ENCODE measurements at places on chromosomes 2 and 18.

DNA sequence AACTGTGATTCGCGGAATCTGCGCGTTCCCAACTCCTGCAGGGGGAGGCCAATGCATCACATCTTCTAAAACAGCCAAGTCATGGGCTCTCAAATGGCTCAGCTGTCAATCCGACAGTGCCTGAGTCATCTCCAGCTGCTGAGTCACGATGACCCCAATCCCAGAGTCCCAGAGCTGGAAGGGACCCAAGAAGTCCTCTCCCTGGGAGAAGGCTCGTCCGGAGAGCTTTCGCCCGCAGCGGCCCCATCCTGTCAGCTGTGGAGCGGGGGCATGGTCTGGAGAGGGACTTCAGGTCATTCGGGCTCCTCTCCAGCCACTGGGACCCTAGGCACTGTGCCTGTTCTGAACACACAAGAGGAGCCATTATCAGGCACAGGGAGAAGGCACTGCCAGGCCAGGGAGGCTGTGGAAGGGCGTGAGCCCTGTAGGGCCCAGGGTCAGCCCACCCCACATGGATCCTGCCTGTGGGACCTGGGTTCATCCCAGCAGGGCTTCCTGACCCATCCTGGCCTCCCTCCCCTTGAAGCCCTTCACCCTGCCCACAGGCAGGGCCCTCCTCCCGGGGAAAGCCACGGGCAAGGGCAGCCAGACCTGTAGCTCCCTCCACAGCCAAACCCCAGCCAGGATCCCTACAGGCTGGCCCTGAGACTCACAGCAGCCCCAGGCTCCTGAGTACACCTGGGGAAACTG is 47.6 kb upstream of the GPC1 start:
- peak; percentile 34 for DNase-seq

DNA sequence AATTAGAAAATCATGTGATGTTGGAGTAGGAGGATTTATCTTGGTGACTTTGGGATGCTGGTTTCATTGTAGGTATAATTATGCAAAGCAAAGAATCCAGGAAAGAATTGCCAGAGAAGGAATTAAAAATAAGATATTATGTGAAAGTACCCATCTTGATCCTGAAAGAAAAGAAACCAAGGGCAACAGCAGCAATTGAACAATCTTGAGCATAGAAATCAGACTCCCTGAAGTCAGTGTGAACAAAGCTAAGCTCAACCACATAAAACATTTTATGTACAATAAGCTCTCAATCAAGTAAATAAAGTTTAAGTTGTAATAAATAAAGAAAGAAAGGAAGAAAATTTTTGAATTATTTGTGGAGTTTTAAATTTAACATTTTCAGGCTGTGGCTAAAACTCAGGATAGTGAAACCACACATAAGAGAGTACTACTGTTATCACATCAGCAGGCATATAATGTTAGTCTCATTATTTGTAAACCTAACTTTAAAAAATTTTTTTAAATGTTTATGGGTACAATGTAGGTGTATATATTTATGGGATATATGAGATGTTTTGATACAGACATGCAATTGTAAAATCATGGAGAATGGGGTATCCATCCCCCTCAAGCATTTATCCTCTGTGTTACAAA is 32.8 kb upstream of the GPR55 start:
- no peak for DNase-seq

GRCh38 chr2:54103454-54104314 is 11.7 kb upstream of the ACYP2 start:
- peak; percentile 41 for DNase-seq

- DNase-seq: no peak
Observed at GRCh38 chr2:95057535-95058370, 32.2 kb downstream of the MAL start.

GRCh38 chr2:192634557-192634956 is 439.8 kb upstream of the TMEFF2 start:
- no peak for DNase-seq
